Smooth muscle cell of bladder (primary cell): ENCODE measurements at places on chromosomes 6 and 20. TPM values are rescaled to one million over a fixed set of nuclear protein-coding genes. Genes with fewer than 3 reads are reported as not detected.

The FUT9 gene
- under 0.01 TPM in 1 of 2 replicates, not detected in the other for total RNA-seq

The BACH2 gene
- total RNA-seq = 0.09 and 0.14 TPM in 2 replicates

The DEFB128 gene
- total RNA-seq = not detected in 2 replicates

The PI16 gene
- total RNA-seq = 0.43 and 4.6 TPM in 2 replicates

The DEFB121 gene
- not detected in 2 replicates for total RNA-seq

The ZDHHC14 gene
- total RNA-seq = 5.0 and 6.3 TPM in 2 replicates

The SMPDL3A gene
- 174 and 196 TPM in 2 replicates for total RNA-seq

The SIRPD gene
- not detected in 2 replicates for total RNA-seq

The NDUFAF5 gene
- total RNA-seq = 10.8 and 14.7 TPM in 2 replicates

The SEL1L2 gene
- not detected in 2 replicates for total RNA-seq

The MTFR2 gene
- 0.57 and 0.83 TPM in 2 replicates for total RNA-seq

The PDE7B gene
- 58.1 and 73.0 TPM in 2 replicates for total RNA-seq

The CDSN gene
- under 0.01 TPM in 1 of 2 replicates, not detected in the other for total RNA-seq

The LRFN2 gene
- total RNA-seq = not detected in 2 replicates

The COL9A1 gene
- total RNA-seq = not detected in 2 replicates

The ILRUN gene
- 28.9 and 37.9 TPM in 2 replicates for total RNA-seq

The FOXF2 gene
- 2.1 and 3.8 TPM in 2 replicates for total RNA-seq

The PTCHD4 gene
- total RNA-seq = 3.0 and 5.5 TPM in 2 replicates

The C20orf141 gene
- 0.37 TPM in 1 of 2 replicates, not detected in the other for total RNA-seq

The TMC2 gene
- total RNA-seq = 0.18 TPM in 1 of 2 replicates, not detected in the other

The GPX5 gene
- not detected in 2 replicates for total RNA-seq

The QKI gene
- total RNA-seq = 79.8 and 93.5 TPM in 2 replicates

The KIAA0408 gene
- 0.37 and 0.71 TPM in 2 replicates for total RNA-seq

The HBS1L gene
- 130 and 165 TPM in 2 replicates for total RNA-seq

The FAM110A gene
- 1.00 and 2.4 TPM in 2 replicates for total RNA-seq

The LRRN4 gene
- total RNA-seq = under 0.01 TPM in 1 of 2 replicates, not detected in the other

The IRF4 gene
- total RNA-seq = 0.14 and 0.65 TPM in 2 replicates

The CNBD2 gene
- total RNA-seq = 1.6 and 1.7 TPM in 2 replicates

The RIPOR3 gene
- total RNA-seq = 21.7 and 37.7 TPM in 2 replicates

The BMP7 gene
- total RNA-seq = 0.28 TPM in 1 of 2 replicates, not detected in the other

The AMD1 gene
- 29.9 and 30.6 TPM in 2 replicates for total RNA-seq

The ENPP4 gene
- 2.6 and 2.8 TPM in 2 replicates for total RNA-seq

The ADGRF4 gene
- 0.71 and 0.74 TPM in 2 replicates for total RNA-seq

The ASIP gene
- total RNA-seq = not detected in 2 replicates

The DEFB124 gene
- not detected in 2 replicates for total RNA-seq

The ALDH5A1 gene
- total RNA-seq = 0.28 and 0.65 TPM in 2 replicates

The TRAPPC3L gene
- total RNA-seq = 0.09 and 0.14 TPM in 2 replicates

The HCRTR2 gene
- total RNA-seq = not detected in 2 replicates

The C6orf15 gene
- not detected in 2 replicates for total RNA-seq

The HUS1B gene
- 0.71 and 0.83 TPM in 2 replicates for total RNA-seq

The BPIFB1 gene
- not detected in 2 replicates for total RNA-seq

The COL20A1 gene
- not detected in 2 replicates for total RNA-seq
